ENCODE measurements at places on chromosomes 5 and 9. TPM values are rescaled to one million over a fixed set of nuclear protein-coding genes. Genes with fewer than 3 reads are reported as not detected.

MARCOL gene
- total RNA-seq = not detected

TRAF1 gene
- 4.2 TPM for total RNA-seq

NPDC1 gene
- total RNA-seq = 66.8 TPM

MEIKIN gene
- not detected for total RNA-seq

DAB2IP gene
- total RNA-seq = 41.4 TPM

TXNDC8 gene
- total RNA-seq = not detected

PCDHGB2 gene
- total RNA-seq = 1.4 TPM

PCDHGA8 gene
- 1.2 TPM for total RNA-seq

All from astrocyte (in vitro differentiated cells and primary cell).